Activated CD8-positive, alpha-beta memory T cell treated with anti-CD3 and anti-CD28 coated beads, Interleukin-2, amount 10 ng/mL, durations not matched to agents 7 days and 5 days (primary cell): ENCODE measurements at places on chromosomes 1 and 21. TPM values are rescaled to one million over a fixed set of nuclear protein-coding genes. Genes with fewer than 3 reads are reported as not detected.

- no peak overlapping the region for H3K4me3 ChIP-seq
- no peaks in the 10 kb centered on the region for H3K36me3 ChIP-seq
- no peaks in the 10 kb centered on the region for H3K27me3 ChIP-seq
- no peak overlapping the region for H3K27ac ChIP-seq
- DNase-seq = no peak
Measured at GRCh38 chr1:82762829-82763532, 962.2 kb downstream of the ADGRL2 start.

DNA sequence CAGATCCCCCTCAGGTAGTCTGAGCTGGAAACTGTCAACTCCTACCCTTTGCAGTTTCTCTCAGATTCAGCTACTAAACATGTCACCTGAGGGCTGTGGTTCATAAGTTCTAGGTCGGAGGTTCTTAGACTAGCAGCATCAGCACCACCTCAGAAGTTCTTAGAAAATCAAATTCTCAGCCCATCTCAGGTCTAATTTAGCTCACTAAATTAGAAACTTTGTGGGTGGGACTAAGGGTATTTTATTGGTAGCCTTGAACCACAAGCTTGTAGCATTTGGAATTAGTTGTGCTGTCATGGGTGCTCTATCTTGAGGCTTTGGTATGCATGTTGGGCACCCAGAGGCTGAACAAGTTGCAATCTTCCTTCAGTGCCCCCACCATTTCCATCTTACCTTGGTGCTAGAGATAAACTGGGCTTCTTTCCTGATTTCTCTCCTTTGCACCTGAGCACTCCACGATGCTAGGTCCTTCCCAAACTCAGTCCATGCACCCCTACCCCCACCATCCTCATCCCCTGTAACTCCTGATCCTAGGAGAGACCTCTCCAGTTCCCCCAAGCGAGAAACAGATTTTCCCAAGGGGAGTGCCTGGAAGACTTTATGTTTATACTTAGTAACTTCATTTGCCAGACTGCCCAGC, 54.2 kb downstream of the S1PR1 start:
- H3K36me3 ChIP-seq = peaks cover 8% of the 10 kb centered on the region
- peaks cover 57% of the 10 kb centered on the region for H3K4me1 ChIP-seq
- DNase-seq = peak; percentile 67
- peak overlapping the region; percentile 27 for H3K4me3 ChIP-seq

- H3K4me3 ChIP-seq = no peak overlapping the region
- DNase-seq = no peak
- no peaks in the 10 kb centered on the region for H3K27me3 ChIP-seq
- H3K36me3 ChIP-seq = peaks cover 3% of the 10 kb centered on the region
Measured at GRCh38 chr1:168081373-168082007, 55.2 kb downstream of the GPR161 start.

The LINGO4 gene
- 0.07 TPM for total RNA-seq

DNA sequence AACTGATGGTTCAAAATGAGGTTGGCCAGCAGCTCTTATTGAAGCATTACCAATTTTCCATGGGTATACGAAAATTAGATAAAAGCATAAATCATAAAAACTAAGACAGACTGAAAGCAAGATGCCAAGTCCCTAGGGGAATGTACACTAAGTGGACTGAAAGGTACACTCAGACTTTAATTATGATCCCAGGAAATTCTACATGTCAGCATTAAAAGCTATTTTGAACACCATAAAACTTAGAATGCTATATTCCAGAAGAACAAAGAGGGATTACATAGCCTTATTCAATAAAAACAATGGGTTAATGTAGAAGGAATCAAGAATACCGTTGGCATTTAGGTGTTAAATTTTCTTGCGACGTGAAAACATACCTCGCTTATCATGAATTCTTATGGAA, 558.5 kb downstream of the LRRIQ3 start:
- no peaks in the 10 kb centered on the region for H3K4me1 ChIP-seq
- no peak for DNase-seq
- no peaks in the 10 kb centered on the region for H3K27me3 ChIP-seq
- H3K27ac ChIP-seq = no peak overlapping the region

The IL19 gene
- total RNA-seq = not detected

GRCh38 chr1:212177542-212177941, 107.7 kb upstream of the PPP2R5A start:
- no peaks in the 10 kb centered on the region for H3K36me3 ChIP-seq
- no peaks in the 10 kb centered on the region for H3K4me1 ChIP-seq
- H3K4me3 ChIP-seq = no peak overlapping the region
- no peaks in the 10 kb centered on the region for H3K27me3 ChIP-seq
- no peak for DNase-seq
- H3K27ac ChIP-seq = no peak overlapping the region

The MSH4 gene
- total RNA-seq = 0.47 TPM

DNA sequence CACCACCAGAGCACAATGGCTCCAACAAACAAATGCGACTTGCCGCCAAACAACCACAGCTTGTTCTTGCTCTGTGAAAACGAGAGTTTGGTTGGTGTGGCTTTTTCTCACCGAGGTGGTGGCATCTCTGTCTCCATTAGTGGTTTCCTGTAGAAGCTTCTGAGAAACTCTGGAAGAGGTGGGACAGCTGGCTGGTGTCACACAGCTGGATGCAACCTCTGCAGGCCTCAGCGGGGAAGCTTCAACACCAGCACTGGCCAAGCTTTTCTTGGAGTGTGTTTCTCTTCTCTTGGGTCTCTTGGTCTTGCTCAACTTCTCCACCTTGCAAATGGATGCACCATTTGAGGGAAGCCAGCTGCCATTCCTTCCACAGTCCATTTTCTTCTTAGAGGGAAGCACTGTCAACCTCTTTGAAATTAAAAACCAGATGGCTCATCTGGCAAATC, 124.8 kb downstream of the KCNN3 start:
- H3K27me3 ChIP-seq = peaks cover 89% of the 10 kb centered on the region
- peak overlapping the region; percentile 73 for H3K27ac ChIP-seq
- H3K4me1 ChIP-seq = peaks cover 50% of the 10 kb centered on the region
- H3K36me3 ChIP-seq = peaks cover 6% of the 10 kb centered on the region

- no peak overlapping the region for H3K4me3 ChIP-seq
- no peak for DNase-seq
- no peaks in the 10 kb centered on the region for H3K36me3 ChIP-seq
- H3K27me3 ChIP-seq = no peaks in the 10 kb centered on the region
Measured at GRCh38 chr1:43002116-43002515, 43.4 kb upstream of the SLC2A1 start.

DNA sequence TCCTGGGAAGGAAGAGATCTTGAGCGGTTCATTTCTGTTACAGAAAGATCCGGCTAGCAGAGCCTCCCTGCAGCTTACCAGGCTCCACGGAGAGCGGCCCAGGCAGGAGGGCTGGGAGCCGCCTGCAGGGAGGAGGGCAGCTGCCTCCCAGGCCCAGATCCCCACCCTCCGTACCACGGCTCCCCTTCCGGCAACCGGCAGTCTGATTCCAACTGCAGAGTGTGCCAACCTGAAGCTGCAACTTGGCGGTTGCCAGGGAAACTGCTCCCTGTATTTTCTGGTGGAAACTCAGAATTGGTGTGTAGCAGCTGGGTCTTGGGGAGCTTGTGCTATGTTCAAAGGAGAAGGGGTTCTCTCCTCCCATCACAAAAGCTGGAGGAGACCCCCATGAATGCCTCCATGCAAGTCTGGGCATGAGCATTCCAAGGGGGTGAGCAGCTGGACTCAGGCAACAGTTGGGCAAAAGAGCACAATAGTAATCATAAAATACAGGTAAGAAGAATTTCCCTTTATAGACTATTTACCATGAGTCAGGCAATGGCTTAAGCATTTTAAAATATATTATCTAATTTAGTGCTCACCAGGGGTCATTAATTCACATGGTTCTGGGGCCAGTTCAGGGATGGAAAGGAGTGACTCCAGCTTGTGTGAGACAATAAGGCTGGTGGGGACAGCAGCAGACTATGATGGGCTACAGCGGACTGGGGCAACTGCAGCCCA, 46.1 kb upstream of the KAZN start:
- no peaks in the 10 kb centered on the region for H3K4me1 ChIP-seq
- no peaks in the 10 kb centered on the region for H3K36me3 ChIP-seq
- DNase-seq = no peak
- H3K27ac ChIP-seq = no peak overlapping the region
- H3K4me3 ChIP-seq = no peak overlapping the region

The BNIPL gene
- total RNA-seq = 2.0 TPM

- H3K4me3 ChIP-seq = no peak overlapping the region
- DNase-seq = no peak
- peaks cover 20% of the 10 kb centered on the region for H3K27me3 ChIP-seq
- H3K36me3 ChIP-seq = no peaks in the 10 kb centered on the region
- peaks cover 6% of the 10 kb centered on the region for H3K4me1 ChIP-seq
Measured at GRCh38 chr1:170686291-170686690, 22.4 kb downstream of the PRRX1 start.

DNA sequence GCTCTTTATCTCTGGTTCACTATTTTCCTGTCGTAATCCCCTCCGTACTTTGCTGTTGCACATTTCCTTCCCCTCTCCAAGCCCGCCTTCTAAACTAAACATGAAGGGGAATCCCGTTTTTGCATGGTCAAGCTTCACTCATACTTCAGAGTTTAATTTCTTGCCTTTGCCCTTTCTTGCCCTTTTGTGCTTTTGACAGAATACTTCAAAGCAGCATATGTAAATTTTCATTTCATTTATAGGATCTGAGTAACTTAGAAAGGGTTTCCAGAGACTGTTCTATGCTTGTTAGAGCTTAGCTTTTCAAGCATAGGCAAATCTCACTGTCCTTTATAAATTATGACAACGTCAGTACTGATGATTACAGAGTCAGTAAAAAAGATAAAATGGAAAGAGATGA, 27.7 kb downstream of the SPATA45 start:
- H3K27ac ChIP-seq = no peak overlapping the region
- H3K27me3 ChIP-seq = no peaks in the 10 kb centered on the region

GRCh38 chr1:33348676-33349080, 27.8 kb upstream of the A3GALT2 start:
- no peak for DNase-seq
- H3K4me3 ChIP-seq = peak overlapping the region; percentile 77
- H3K4me1 ChIP-seq = peaks cover 49% of the 10 kb centered on the region
- H3K27ac ChIP-seq = peak overlapping the region; percentile 89
- no peaks in the 10 kb centered on the region for H3K27me3 ChIP-seq

GRCh38 chr1:90745972-90746371, 28.9 kb upstream of the BARHL2 start:
- H3K4me3 ChIP-seq = no peak overlapping the region
- no peaks in the 10 kb centered on the region for H3K36me3 ChIP-seq
- peaks cover 31% of the 10 kb centered on the region for H3K27me3 ChIP-seq
- no peaks in the 10 kb centered on the region for H3K4me1 ChIP-seq
- no peak overlapping the region for H3K27ac ChIP-seq

GRCh38 chr1:94282143-94282711, 44.8 kb upstream of the ARHGAP29 start:
- H3K36me3 ChIP-seq = no peaks in the 10 kb centered on the region
- no peaks in the 10 kb centered on the region for H3K4me1 ChIP-seq
- DNase-seq = no peak
- H3K4me3 ChIP-seq = no peak overlapping the region

GRCh38 chr1:160171980-160172379, 18.4 kb upstream of the CASQ1 start:
- no peak for DNase-seq
- peaks cover 51% of the 10 kb centered on the region for H3K27me3 ChIP-seq
- peaks cover 12% of the 10 kb centered on the region for H3K4me1 ChIP-seq
- no peak overlapping the region for H3K27ac ChIP-seq

GRCh38 chr1:233114860-233115259, 164.4 kb downstream of the NTPCR start:
- peaks cover 22% of the 10 kb centered on the region for H3K36me3 ChIP-seq
- H3K27me3 ChIP-seq = no peaks in the 10 kb centered on the region
- DNase-seq = no peak
- H3K4me1 ChIP-seq = peaks cover 31% of the 10 kb centered on the region

- H3K36me3 ChIP-seq = peaks cover 2% of the 10 kb centered on the region
- no peak overlapping the region for H3K4me3 ChIP-seq
- H3K27me3 ChIP-seq = no peaks in the 10 kb centered on the region
- H3K27ac ChIP-seq = no peak overlapping the region
Measured at GRCh38 chr1:192522673-192523072, 52.9 kb upstream of the RGS1 start.

The AMPD1 gene
- not detected for total RNA-seq

The FCAMR gene
- not detected for total RNA-seq

The SLC35D1 gene
- total RNA-seq = 9.1 TPM

- no peaks in the 10 kb centered on the region for H3K27me3 ChIP-seq
- no peak overlapping the region for H3K27ac ChIP-seq
- no peak overlapping the region for H3K4me3 ChIP-seq
- DNase-seq = no peak
- peaks cover 3% of the 10 kb centered on the region for H3K4me1 ChIP-seq
- no peaks in the 10 kb centered on the region for H3K36me3 ChIP-seq
Measured at GRCh38 chr1:6574025-6574620, 5.7 kb upstream of the ZBTB48 start.

The UBXN10 gene
- 0.23 TPM for total RNA-seq

DNA sequence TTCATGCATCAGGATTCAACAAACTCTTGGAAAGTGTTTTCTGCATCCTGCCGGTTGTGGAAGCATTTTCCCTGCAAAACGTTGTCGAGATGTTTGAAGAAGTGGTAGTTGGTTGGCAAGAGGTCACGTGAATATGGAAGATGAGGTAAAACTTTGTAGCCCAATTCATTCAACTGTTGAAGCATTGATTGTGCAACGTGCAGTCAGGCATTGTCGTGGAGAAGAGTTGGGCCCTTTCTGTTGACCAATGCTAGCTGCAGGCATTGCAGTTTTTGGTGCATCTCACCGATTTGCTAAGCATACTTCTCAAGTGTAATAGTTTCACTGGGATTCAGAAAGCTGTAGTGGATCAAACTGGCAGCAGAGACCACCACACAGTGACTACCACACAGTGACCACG, 57.0 kb upstream of the PRDM2 start:
- H3K4me1 ChIP-seq = no peaks in the 10 kb centered on the region
- H3K4me3 ChIP-seq = no peak overlapping the region
- no peaks in the 10 kb centered on the region for H3K36me3 ChIP-seq
- no peak overlapping the region for H3K27ac ChIP-seq
- no peak for DNase-seq
- H3K27me3 ChIP-seq = no peaks in the 10 kb centered on the region

- no peak overlapping the region for H3K27ac ChIP-seq
- H3K36me3 ChIP-seq = peaks cover 40% of the 10 kb centered on the region
- no peak for DNase-seq
- H3K4me1 ChIP-seq = peaks cover 13% of the 10 kb centered on the region
- H3K27me3 ChIP-seq = no peaks in the 10 kb centered on the region
Measured at GRCh38 chr1:184828369-184828717, 73.7 kb upstream of the EDEM3 start.

The NUDT4B gene
- 0.84 TPM for total RNA-seq

DNA sequence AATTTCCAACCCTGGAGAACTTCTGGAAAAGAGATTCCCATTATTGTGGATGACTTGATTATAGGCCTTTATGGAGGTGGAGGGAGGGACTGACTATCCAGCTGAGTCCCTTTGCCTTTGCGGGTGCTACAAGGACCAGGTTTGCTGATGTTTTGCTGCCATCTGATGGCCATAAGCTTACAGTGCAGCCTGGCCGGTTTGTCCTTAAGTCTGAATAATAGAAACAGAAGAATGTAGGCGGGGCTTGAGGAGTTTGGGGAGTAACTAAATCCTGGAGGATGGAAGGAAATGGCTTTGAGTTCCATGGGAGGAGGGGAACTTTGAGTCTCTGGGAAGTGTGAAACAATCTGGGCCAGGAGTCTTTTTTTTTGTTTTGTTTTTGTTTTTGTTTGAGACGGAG, 55.7 kb upstream of the CD1D start:
- no peak overlapping the region for H3K27ac ChIP-seq
- peaks cover 12% of the 10 kb centered on the region for H3K4me1 ChIP-seq
- DNase-seq = peak; percentile 82
- no peak overlapping the region for H3K4me3 ChIP-seq
- H3K36me3 ChIP-seq = no peaks in the 10 kb centered on the region
